Germinal center (tissue), 1 donor: ENCODE measurements at places on chromosomes 16 and 17.
A peak's percentile ranks its signal among the peaks of the same experiment; 100 is the strongest.

DNA sequence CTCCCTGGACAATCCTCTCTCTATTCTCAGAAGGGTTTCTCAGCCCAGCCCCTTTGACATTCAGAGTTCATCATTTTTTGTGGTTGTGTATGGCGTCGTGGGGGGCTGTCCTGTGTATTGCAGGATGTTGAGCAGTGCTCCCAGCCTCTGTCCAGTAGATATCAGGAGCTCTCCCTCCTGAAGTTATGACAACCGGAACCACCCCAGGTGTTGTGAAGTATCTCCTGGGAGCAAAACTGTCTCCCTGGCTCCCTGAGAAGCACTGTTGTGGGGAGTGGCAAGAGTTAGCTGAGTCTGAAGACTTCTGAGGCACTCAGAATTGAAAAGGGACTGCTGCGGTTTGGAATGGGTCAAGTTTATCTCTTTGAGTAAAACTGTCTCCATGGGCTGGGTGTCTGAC lies 55.9 kb upstream of the MGAT5B start:
- no peak for DNase-seq

DNA sequence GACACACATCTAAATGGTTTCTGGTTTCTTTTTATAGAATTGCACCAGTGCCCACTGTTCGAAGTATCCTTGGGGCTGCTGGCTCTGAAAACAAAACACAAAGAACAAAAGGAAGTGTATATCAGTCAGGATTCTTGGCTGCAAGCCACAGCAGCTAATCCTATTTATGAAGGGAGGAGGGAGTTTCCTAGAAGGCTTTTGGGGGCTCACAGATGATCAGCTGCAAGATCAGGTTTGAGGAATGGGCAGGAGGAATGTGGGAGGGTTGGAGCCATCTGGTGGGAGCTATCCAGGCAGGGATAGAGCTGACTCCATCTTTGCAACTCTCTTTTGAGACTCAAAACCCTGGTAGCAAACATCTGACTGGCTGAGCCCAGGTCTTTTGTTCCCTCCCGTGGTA lies 118.3 kb upstream of the EEF2KMT start:
- no peak for DNase-seq

GRCh38 chr17:35051183-35051578 lies 12.3 kb downstream of the RFFL start:
- peak; percentile 56 for DNase-seq

DNA sequence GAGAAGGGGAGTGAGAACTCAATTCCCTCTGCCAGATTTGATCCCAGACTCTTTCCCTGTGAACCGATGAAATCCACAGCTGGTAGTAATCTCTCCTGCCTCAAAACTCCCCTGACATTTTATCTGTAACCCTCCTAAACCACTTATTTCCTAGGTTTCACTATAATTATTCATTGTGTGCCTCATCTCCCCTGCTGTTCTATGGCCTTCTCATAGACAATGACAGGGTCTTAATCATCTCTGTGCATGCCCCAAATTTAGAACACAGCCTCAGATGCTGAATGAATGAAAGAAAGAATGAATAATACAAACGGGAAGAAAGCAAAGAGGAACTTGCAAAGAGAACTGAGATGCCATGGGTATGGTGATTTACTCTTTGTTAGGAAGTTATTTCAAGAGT lies 451.1 kb downstream of the HS3ST3B1 start:
- DNase-seq, result no peak

DNA sequence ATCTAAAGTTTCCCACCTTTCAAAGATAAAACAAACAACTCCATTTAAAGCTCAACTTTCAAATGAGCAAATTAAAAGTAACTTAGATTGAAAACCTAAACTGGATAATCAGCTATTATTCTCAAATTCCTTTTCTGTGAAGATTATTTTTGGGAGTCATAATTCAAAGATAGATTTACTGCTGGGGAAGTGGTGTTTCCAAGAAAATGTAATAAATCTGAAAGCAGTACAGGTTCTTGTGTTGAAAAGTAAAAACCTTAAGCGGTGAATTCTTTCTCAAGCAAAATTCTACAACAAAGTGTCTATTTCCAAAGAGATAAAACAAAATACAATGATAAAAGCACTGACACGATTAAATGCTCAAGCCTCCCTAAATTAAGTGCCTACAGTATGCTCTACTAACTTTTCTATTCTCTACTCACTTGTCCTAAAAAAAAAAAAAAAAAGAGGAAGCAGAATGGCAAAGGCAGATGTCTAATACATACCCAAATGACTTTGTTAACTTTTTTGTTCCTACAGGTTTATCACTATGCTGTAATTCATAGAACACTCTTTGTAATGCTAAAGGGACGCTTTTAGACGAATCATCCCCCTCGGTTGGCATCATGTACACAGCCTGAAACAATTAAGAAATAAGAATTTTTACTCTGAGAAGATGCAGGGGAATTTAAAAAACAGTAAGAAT lies 34.5 kb downstream of the LITAFD start:
- DNase-seq, result peak; percentile 27

DNA sequence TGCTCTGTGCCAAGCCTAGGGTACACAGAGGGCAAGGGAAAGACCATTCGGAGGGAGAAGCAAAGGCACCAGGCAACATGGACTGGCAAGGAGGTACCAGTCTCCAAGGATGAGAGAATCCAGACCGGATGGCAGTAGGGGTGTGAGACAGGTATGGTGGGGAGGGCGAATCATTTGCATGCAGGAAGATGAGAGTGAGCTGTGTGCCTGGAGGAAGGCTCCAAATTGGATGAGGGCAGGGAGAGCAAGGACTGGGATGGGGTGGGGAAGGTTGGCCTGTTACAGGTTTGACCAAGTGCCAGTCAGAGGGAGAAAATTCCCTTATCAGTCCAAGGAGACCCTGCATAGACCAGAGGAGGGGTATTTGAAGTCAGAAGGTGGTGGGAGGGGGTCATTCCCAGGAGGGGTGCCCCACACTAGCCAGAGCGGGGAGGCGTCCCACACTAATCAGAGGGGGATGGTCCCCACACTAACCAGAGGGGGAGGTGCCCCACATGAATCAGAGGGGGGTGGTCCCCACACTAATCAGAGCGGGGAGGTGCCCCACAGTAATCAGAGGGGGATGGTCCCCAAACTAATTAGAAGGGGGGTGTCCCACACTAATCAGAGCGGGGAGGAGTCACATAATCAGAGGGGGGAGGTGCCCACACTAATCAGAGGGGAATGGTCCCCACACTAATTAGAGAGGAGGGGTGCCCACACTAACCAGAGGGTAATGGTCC lies 737 bp downstream of the CANT1 start:
- peak; percentile 3 for DNase-seq

DNA sequence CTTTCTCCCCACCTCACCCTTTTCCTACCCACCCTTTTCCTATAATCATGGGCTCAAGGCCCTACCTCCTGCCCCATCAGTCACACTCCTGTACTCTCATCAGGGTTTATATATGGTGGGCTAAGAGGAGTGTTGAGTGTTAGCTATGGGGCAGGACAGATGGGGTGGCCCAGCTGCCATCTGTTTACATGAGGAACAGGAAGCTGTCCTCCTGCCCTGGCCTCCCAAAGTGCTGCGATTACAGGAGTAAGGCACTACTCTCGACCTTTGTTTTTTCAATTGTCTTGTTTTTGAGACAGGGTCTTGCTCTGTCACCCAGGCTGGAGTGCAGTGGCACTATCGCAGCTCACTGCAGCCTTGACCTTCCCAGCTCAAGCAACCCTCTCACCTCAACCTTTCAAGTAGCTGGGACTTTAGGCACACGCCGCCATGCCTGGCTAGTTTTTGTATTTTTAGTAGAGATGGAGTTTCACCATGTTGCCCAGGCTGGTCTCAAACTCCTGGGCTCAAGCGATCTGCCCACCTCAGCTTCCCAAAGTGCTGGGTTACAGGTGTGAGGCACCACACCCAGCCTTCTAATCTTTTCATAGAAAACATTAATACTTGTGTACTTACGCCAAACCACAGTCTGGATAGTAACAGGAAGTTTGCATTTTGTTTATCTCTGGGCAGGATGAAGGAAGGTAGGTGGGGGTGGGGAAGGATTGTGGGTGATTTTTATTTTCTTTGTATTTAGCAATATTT lies 1.6 kb downstream of the TRADD start:
- DNase-seq, result no peak

DNA sequence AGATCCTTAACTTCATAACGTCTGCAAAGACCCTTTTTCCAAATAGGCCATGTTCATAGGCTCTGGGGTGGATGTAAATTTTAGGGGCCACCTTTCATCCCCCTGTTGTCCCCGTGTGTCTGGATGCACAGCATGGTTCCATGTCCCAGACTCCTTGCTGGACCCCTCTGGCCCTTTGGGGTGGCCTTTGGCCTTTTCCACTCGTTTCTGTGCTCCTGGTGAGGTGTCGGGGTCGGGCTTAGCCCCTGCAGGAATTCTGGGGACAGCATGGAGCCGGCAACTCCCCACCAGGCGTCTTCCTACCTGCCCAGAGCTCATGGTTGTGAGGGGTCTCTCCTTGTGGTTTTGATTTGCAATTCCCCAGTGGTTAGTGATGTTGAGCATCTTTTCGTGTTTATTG lies 183.5 kb downstream of the SEC14L1 start:
- no peak for DNase-seq

- no peak for DNase-seq
Measured at GRCh38 chr16:50372611-50373344, 4.0 kb upstream of the BRD7 start.

DNA sequence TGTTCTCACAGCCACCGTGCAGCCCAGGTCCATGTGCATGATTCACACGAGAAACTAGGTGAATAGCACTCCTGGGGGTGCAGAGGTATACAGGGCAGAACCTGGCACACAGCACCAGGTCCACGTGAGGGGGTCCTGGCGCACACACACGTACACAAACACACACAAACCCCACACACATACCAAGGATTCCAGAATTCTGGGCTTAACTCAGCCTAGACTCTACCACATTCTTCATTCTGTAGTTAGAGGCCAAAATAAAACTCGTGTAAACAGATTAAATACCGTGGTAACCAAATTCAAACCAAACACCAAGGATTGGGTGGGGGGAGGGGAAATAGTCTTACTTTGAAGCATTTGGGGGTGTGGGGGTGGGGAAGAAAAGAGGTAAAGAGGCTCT lies 58.5 kb downstream of the XYLT1 start:
- no peak for DNase-seq

DNA sequence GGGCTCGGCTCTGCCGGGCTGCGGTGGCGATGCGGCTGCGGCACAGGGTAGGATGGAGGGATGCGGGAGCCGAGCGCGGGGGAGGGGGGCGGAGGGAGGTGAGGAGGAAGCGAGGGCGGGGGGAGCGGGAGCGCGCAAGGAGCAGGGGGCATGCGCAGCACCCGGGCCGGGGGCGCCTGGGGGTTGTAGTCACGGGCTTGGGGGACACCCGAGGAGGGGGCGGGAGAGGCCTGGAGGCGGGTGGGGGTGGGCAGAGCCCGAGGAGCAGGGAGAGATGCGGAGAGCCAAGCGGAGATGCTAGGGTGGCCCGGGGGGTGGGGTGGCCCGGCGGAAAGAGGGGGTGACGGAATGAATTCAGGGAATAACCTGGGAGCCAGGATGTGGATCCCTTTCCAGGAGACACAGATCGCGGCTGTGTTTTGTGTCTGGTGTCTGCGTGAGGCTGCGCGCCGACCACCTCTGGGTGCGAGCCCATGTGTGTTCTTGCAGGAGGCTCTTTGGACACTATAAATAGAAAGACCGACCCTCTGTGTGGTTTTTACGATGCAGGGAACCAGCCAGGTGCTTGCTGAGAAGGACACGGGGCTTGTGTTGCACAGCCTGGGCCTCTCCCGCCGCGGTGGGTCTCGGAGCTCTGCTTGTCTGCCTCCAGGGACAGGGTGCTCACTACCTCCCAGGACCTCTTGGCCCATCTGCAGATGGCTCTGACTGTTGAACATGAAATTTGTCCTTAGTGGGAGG lies at the start of gene STX1B:
STX1B (minus strand) TSS at position 54 of the 741 bp plus-strand sequence. CDS start 242 bp downstream, outside the sequence.
- DNase-seq, result no peak

GRCh38 chr16:53832896-53833544 lies 129.1 kb downstream of the FTO start:
- DNase-seq, result no peak

- peak; percentile 64 for DNase-seq
Measured at GRCh38 chr17:77456951-77457548, 316.3 kb downstream of the SEC14L1 start.

GRCh38 chr16:83100679-83101078 lies 473.9 kb downstream of the CDH13 start:
- no peak for DNase-seq

GRCh38 chr17:48553826-48554225 lies 8.9 kb upstream of the HOXB2 start:
- DNase-seq, result no peak

DNA sequence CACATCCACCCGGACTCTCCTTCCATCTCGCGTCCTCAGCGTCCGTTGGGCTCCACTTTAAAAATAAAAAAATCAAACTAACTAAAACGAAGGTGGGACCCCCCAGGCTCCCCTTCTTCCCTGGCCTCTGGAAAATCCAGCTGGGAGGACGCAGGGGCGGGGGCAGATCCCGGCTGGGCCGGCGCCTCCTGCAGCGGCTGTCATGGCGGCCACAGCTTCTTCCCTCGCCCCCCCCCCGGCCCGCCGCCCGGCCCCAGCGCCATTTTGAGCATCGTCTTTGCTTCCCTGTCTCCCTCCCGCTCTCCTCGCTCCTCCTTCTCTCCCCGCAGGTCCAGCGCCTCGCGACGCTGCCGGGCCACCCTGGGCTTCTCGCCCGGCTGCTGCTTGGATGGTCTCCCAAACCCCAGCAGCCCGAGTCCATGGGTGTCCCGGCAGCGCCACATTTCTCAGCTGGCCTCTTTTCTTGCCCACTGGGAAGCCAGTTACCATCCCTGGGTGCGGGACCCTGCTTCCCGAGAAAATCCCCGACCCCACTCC lies 3.3 kb downstream of the HOXB2 start:
- peak; percentile 47 for DNase-seq

DNA sequence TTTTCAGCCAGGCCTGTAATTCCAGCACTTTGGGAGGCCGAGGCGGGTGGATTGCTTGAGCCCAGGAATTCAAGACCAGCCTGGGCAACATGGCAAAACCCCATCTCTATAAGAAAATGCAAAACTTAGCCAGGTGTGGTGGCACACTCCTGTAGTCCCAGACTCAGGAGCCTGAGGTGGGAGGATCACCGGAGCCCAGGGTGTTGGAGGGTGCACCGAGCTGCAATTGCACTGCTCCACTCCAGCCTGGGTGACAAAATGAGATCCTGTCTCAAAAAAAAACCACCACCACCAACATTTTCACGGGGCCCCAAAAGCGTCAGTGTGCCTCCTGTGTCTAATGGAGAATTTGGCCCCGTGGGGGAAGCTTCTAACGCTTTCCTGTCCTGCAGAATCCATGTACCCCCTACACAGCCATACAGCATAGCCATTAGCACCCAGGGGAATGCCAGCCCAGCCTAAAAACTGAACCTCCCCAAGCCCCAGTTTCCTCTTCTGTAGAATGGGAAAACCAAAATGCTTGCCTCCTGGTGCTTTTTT lies 22.2 kb upstream of the MAP3K14 start:
- no peak for DNase-seq

DNA sequence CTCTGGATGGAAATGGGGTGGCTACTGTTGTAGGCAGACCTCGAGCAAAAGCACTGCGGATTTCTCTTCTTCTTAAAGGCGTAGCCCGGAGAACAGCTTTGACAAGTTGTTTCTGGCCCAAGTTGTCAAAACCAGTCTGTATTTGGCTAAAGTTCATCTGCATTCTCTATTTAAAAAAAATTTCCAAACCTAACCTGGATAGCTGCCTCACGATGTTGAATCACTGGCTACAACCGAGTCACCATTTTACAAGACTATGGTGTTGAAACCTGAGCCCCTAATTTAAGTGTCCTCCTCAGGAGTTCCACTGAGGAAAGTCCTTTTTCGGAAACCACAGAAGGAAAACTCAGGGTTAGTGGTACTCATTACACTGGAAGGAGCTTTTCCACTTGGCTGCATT lies 1.5 kb downstream of the SLC16A6 start:
- no peak for DNase-seq
